Karpas-422 (cell line): ENCODE measurements at places on chromosomes 4 and X. TPM values are rescaled to one million over a fixed set of nuclear protein-coding genes. Genes with fewer than 3 reads are reported as not detected.

The UGT2A1 gene
- not detected in 2 replicates for total RNA-seq

The TMEM35A gene
- total RNA-seq, result 0.11 TPM in 1 of 2 replicates, not detected in the other

The IBSP gene
- total RNA-seq, result not detected in 2 replicates

The ABLIM2 gene
- not detected in 2 replicates for total RNA-seq

The SFRP2 gene
- not detected in 2 replicates for total RNA-seq

The RBMXL3 gene
- not detected in 2 replicates for total RNA-seq

The CXorf49 gene
- total RNA-seq, result not detected in 2 replicates

The CYTL1 gene
- not detected in 2 replicates for total RNA-seq
